ENCODE measurements at places on chromosomes 16 and 17. TPM values are rescaled to one million over a fixed set of nuclear protein-coding genes. Genes with fewer than 3 reads are reported as not detected.

Gene EVPLL
- polyA plus RNA-seq, result 8.9 TPM

Gene C16orf87
- polyA plus RNA-seq, result 3.9 TPM

Gene TBX6
- 2.5 TPM for polyA plus RNA-seq

Gene STAT3
- 42.3 TPM for polyA plus RNA-seq

Gene RAB11FIP4
- 9.5 TPM for polyA plus RNA-seq

Gene ENKD1
- 31.5 TPM for polyA plus RNA-seq

Gene PLA2G10
- 1.4 TPM for polyA plus RNA-seq

Gene DNAAF1
- polyA plus RNA-seq, result not detected

Gene GCGR
- polyA plus RNA-seq, result 0.38 TPM

Gene SLC6A4
- not detected for polyA plus RNA-seq

Gene PLCG2
- polyA plus RNA-seq, result 0.87 TPM

Gene SULT1A4
- 17.7 TPM for polyA plus RNA-seq

Gene HP
- 1.6 TPM for polyA plus RNA-seq

Gene NHLRC4
- 1.4 TPM for polyA plus RNA-seq

Gene TEKT3
- not detected for polyA plus RNA-seq

Gene TMEM100
- 20.2 TPM for polyA plus RNA-seq

Gene RRAD
- polyA plus RNA-seq, result 2.9 TPM

Gene ZSCAN10
- polyA plus RNA-seq, result not detected

Gene NOXO1
- polyA plus RNA-seq, result 3.4 TPM

Gene NME1
- polyA plus RNA-seq, result 135 TPM

Gene WSCD1
- 1.00 TPM for polyA plus RNA-seq

Gene NOS2
- polyA plus RNA-seq, result 0.20 TPM

Gene EPN3
- polyA plus RNA-seq, result 76.3 TPM

Gene PRPSAP2
- 16.8 TPM for polyA plus RNA-seq

Gene TM4SF5
- 9.1 TPM for polyA plus RNA-seq

Gene C16orf89
- 135 TPM for polyA plus RNA-seq

Gene RNU2-1
- polyA plus RNA-seq, result not detected

Gene KRT16
- 32.8 TPM for polyA plus RNA-seq

Gene KRT9
- polyA plus RNA-seq, result not detected

Gene CDRT15L2
- polyA plus RNA-seq, result not detected

Gene CACNA1H
- 4.2 TPM for polyA plus RNA-seq

Gene IL17C
- 1.2 TPM for polyA plus RNA-seq

Gene TAC4
- not detected for polyA plus RNA-seq

Gene SULT1A3
- polyA plus RNA-seq, result 53.2 TPM

Gene SLC9A5
- polyA plus RNA-seq, result 0.43 TPM

Gene OR3A1
- polyA plus RNA-seq, result not detected

Gene CCL14
- 19.6 TPM for polyA plus RNA-seq

Gene HID1
- polyA plus RNA-seq, result 52.7 TPM

Gene CRYM
- polyA plus RNA-seq, result 4.0 TPM

Gene ACE
- 2.7 TPM for polyA plus RNA-seq

Gene TUBB3
- 5.0 TPM for polyA plus RNA-seq

Gene ST6GALNAC2
- polyA plus RNA-seq, result 5.5 TPM

Measured in stomach (tissue), 19 donors.